ENCODE measurements at places on chromosomes 5 and 9.

DNA sequence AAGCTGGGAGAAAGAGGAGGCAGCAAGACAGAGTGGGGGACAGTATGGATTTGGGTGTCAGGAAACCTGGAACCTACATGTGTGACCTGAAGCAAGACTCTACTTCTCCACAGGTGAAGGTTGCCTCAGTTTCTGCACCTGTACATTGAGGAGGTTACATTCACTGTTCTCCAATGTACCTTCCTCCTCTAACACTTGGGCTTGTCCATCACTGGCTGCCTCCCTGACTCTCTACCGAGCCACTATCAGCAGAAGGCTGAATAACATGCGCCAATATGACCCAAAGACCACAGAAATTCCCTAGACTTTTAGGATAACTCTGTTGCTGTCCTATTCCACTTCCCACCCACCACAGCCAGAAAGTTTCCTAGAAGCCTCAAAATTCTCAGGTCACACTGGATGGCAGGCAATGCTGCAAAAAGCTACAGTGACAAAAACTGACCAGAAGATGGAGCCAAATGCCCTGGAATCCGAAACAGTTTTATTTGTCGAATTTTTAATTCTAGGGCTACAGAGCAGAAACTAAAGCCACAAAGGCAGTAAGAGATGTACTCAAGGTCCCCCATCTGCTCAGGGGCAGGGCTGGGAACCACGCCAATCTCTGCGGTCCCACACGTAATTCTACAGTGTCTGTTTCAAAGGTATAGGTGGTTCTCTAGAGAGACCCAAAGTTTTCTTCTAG, 64.4 kb downstream of the FAM114A2 start:
- DNase-seq, result peak; percentile 55

DNA sequence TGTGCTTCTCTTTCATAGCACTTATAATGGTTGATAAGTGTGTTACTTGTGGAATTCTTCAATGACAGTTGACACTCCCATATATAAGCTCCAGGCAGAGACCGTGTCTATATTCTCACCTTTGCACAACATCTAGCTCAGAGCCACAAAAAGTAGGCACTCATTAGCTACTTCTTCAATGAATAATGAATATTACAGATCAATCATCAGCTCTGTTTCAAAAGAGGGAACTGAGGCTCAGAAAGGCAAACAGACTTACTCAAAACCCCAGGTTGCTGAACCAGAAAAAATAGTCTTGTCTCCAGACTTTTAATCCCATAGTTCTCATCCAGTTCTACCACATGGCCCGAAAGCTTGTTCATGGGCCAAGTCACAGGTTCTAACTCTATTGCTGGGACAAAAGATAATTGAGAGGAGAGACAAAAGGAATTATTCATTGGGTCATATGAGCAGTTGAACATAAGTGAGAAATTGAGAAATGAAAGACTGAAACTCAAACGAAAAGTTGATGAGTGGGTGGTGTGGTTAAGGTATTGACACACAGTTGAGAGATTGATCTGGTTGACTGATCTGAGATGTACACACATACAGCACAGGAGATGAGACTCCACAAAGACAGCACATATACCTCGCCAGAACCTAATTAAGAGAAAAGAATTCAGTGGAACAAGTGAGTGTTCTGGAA, 381.6 kb downstream of the EFNA5 start:
- no peak for DNase-seq

- DNase-seq, result no peak
Measured at GRCh38 chr5:32531885-32532520, 53.4 kb upstream of the SUB1 start.

- peak; percentile 5 for DNase-seq
Measured at GRCh38 chr5:168047043-168047668, 244.3 kb upstream of the WWC1 start.

GRCh38 chr5:145805819-145806218, 29.3 kb downstream of the PRELID2 start:
- DNase-seq, result no peak

- DNase-seq, result no peak
Measured at GRCh38 chr9:4657426-4658159, 4.5 kb upstream of the PLPP6 start.

DNA sequence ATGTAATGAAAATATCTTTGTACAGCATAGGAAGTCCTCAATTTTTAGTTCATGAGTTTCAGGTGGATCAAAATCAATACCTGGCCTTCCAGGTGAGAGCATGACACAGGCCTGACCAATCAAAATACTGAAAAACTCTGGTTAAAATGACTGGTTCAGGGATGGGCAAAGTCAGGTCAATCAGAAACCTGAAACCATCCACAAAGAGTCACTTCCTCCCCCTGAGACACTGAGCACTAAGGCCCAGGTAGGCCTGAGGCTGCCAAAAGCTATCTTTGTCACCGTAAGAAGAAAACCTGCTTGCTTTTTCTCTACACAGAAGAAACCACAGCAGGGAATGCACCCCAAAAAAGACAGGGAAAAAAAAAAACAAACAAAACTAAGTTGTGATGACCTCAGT, 444.8 kb downstream of the TLR4 start:
- DNase-seq, result no peak

GRCh38 chr5:126973193-126973592, 57.2 kb downstream of the MARCHF3 start:
- DNase-seq, result no peak

- DNase-seq, result peak; percentile 66
Measured at GRCh38 chr5:121189342-121190305, 662.1 kb upstream of the FTMT start.

- DNase-seq, result no peak
Measured at GRCh38 chr5:91146905-91147600, 236.1 kb downstream of the ARRDC3 start.

- DNase-seq, result no peak
Measured at GRCh38 chr9:127020036-127020801, 102.2 kb downstream of the ANGPTL2 start.

- no peak for DNase-seq
Measured at GRCh38 chr9:129095908-129096307, 14.7 kb downstream of the CRAT start.

DNA sequence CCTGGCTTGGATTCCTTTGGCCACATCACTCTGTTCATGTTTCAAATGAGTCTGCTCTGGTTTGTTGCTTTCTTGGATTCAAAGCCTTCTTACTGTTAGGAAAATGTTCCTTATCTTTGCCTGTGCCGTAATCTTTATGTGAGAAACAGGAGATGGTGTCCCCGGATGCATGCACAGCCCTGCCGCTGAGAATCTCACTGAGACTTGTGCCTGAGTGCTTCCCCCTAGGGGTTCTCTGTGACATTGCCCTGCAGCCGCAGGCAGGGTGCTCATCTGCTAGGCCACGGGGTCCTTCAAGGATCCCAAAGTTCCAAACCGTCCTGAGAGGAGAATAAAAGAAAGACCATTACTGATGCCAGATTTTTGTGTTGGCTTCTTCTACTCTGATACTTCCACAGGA, 81.4 kb upstream of the ANKRD55 start:
- no peak for DNase-seq

- DNase-seq, result peak; percentile 40
Measured at GRCh38 chr9:1939926-1940368, 75.2 kb upstream of the SMARCA2 start.

- no peak for DNase-seq
Measured at GRCh38 chr5:71810471-71811195, 91.6 kb downstream of the CARTPT start.

DNA sequence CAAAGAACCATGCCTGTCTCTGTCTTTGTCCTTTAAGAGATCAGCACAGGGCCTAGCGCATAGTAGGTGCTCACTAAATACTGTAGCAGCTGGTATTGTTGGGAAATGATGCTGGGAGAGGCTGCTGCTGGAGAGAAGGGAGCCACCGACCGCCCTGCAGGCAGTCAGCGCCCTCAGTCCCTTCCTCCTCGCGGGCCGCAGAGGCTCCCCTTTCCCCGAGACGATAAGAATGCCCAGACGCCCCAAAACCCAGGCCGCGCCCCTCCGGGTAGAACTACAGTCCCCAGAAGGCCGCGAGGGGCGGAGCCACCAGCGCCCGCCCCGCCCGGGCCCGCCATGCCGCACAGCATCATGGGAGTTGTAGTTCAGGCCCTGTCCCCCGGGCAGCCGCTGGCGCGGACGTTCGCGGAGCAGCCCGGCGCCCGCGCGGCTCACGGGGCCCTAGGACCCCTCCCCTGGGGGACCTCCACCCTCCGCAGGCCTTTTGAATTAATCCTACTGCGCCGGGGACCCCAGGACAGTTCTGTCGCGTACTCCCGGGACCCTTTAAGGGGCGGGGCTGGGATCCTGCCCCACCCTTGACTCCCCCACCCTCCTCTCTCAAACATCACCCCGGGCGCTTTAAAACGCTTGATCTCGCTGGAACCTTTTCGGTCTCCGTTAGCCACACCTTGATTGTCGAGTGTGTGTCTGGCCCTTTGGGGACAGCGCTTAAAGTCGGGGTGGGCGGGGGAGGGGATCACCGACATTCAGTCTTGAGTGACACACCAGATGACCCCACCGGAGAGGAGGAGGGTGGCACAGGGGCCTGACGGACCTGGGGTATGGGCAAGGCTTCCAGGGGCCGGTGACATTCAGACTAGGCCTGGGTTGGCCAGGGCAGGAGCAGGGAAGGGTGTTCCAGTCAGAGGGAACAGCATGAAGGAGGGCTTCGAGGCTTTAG, 24.8 kb upstream of the IER5L start:
- DNase-seq, result peak; percentile 80

- peak; percentile 73 for DNase-seq
Measured at GRCh38 chr9:126228781-126229444, 97.7 kb upstream of the MVB12B start.

- DNase-seq, result no peak
Measured at GRCh38 chr5:147675168-147675567, 107.4 kb downstream of the JAKMIP2 start.

- DNase-seq, result no peak
Measured at GRCh38 chr9:6909181-6909580, 151.4 kb downstream of the KDM4C start.

- DNase-seq, result no peak
Measured at GRCh38 chr5:159975462-159976019, 33.4 kb upstream of the TTC1 start.

GRCh38 chr5:126650463-126650862, 49.7 kb downstream of the PHAX start:
- DNase-seq, result no peak

DNA sequence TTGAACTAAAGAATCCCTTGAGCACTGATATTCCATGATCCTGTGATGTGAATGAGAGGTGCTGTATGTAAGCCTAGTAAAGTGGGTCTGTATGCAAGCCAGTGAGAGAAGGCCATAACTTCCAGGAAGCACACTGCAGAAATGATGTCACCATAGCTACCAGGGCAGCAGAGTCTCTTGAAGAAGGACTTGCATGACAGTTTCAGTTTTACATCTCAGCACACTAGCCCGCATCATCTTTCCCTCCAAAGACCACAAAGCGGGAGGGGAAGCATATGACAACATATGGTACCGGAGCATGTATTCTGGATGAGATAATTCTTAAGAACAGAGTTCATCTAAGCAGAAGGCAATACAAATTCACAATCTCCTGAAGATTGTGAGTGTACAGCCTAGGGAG, 37.6 kb upstream of the MAST4 start:
- no peak for DNase-seq

DNA sequence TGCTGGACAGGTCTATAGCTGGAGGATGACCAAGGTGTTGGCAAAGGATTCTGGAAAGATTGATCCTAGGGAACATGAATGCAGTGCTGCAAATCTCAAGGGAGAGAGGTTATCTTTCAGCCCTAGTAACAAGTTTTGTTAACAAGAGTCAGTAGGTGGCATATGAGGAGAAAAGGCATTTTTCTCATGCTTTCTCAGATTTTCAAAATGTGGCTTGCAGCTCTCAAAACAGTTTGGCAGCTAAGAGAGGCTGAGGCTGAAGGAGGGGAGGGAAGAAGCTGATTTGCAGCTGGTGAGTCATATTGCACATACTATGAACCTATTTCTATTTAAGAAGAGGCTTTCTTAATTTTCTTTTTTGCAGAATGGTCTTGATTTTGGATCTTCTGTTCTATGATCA, 64.3 kb upstream of the PCA3 start:
- DNase-seq, result no peak

- no peak for DNase-seq
Measured at GRCh38 chr5:10393491-10393890, 40.0 kb downstream of the MARCHF6 start.

- no peak for DNase-seq
Measured at GRCh38 chr9:76333964-76334363, 60.3 kb downstream of the RFK start.

DNA sequence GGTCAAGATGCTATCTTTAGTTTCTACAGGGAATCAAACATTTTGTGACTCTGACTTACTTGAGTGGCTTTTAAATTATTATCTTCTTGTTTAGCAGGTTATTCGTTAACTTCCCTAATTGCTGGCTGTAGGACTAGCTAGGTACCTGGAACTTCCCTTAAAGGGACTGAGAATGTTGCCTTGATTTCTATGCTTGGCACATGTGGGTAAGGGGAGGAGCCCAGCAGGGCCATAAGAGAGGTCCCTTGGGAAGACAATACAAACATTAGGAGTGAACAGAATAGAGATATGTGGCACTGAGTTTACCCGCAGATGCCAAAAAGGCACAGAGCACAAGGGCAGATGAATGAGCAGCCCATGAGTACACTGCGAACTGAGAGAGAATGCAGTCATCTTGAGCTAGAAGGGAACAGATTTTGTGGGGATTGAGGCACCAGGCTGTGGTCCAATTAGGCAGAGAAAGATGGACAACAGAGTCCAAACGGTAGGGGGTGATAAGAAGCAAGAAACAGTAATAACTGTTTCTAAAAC, 9.8 kb downstream of the CKMT2 start:
- DNase-seq, result no peak

- no peak for DNase-seq
Measured at GRCh38 chr5:145632701-145633100, 202.4 kb downstream of the PRELID2 start.

DNA sequence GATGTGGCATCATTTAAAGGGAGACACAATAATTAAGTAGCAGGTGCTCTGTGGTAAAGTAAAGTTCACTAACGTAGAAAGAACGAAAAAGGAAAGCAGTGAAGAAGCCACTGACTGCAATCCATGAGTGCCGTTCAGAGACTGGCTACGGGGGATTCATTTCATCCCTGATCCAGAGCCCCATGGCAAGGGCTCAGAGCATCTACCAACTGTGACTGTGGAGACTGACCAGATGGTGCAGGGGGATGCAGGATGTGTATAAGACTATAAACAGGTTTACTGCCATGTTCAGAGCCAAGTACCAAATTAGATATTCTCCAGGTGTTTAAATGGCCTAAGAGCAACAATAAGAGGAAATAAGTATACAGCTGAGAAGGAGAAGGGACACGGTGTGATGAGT, 47.7 kb downstream of the MARCHF11 start:
- no peak for DNase-seq

All from KBM-7 (cell line).